Thymus (tissue), 14 donors: ENCODE measurements at places on chromosomes 5 and 9. TPM values are rescaled to one million over a fixed set of nuclear protein-coding genes. Genes with fewer than 3 reads are reported as not detected.

PNPLA7 gene
- total RNA-seq = 1.6 TPM

RAI14 gene
- 10.4 TPM for total RNA-seq

- H3K4me1 ChIP-seq = peaks cover 56% of the 10 kb centered on the region
- H3K36me3 ChIP-seq = peaks cover 12% of the 10 kb centered on the region
- no peaks in the 10 kb centered on the region for H3K27me3 ChIP-seq
- H3K27ac ChIP-seq = peak overlapping the region; percentile 46
Measured at GRCh38 chr5:139472386-139473030, 1.7 kb downstream of the SMIM33 start.

FBLL1 gene
- 0.14 TPM for total RNA-seq

DNA sequence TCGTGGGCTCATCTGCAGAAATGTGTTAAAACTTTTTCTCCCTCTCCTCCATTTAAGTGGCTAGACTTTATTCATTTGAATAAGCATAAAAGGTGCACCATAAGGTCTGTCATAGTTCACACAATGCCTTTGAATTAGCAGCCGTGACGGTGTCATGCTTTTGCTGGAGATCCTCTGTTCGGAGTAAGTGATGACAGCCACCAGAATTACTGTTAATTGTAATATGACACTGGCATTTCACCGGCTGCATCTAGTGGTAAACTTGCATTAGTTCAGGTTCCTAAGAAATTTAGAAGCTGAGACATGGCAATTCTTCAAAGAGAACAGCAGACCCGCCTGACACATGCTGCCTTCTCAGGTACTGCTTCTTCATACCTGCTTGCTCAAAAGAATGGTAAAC lies 241.7 kb downstream of the EBF1 start:
- H3K4me3 ChIP-seq = no peak overlapping the region
- no peak overlapping the region for H3K27ac ChIP-seq
- no peaks in the 10 kb centered on the region for H3K36me3 ChIP-seq
- H3K27me3 ChIP-seq = no peaks in the 10 kb centered on the region
- H3K4me1 ChIP-seq = peaks cover 7% of the 10 kb centered on the region

EIF4E1B gene
- 0.05 TPM for total RNA-seq

SV2C gene
- 0.05 TPM for total RNA-seq

SCGB3A1 gene
- 3.8 TPM for total RNA-seq

DNA sequence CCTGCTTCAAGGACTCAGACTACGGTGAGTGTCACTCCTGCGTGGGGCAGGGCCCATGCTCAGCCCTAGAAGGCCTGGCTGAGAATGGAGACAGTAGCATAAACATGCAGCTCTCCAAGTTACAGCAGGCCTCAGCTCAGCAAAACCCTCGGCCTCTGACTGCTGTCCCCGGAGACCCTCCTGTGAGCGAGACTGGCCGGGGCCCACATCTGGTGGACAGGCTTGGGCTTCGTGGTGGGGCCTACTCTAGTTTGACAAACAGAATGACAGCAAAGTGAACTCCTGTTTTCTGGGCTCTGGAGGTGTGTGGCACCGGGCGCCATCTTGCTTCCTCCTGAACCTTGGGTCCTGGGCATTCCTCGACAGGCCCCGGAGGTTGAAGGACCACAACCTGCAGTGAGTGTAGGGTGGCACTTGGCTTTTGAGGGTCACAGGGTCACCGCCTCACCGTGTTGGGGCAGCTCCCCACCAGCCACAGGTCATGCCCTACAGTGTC lies 97.5 kb downstream of the PHF2 start:
- DNase-seq = no peak
- no peak overlapping the region for H3K27ac ChIP-seq
- peaks cover 41% of the 10 kb centered on the region for H3K36me3 ChIP-seq
- no peaks in the 10 kb centered on the region for H3K27me3 ChIP-seq
